ENCODE measurements at places on chromosomes 11 and 22.

- DNase-seq = no peak
Observed at GRCh38 chr11:61102667-61103571, 630 bp downstream of the CD5 start.

DNA sequence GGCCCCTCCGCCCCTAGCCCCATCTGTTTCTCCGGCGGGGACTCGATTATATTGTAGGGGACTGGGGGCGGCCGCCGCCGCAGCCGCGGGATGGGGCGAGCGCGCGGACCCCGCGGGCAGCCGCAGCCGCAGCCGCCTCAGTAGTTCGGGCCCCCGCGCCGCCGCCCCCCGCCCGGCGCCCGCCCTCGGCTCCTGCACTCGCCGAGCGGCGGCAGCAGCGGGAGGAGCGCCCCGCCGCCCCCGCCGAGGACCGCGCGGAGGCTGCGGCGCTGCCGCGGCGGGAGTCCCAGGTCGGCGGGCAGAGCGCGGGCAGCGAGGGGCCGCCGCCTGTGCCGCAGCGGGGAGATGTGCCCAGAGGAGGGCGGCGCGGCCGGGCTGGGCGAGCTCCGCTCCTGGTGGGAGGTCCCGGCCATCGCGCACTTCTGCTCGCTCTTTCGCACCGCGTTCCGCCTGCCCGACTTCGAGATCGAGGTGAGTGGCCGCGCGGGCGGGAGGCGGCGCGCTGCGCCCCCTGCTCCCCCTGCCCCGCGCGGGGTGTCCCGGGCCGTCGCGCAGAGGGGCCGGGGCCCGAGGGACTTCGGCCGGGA lies at the start of gene CECR2:
Gene CECR2, plus strand, starts transcription at position 22 of the 587 bp plus-strand sequence. Its CDS starts 324 bp downstream, at position 346.
- peak; percentile 13 for DNase-seq

DNA sequence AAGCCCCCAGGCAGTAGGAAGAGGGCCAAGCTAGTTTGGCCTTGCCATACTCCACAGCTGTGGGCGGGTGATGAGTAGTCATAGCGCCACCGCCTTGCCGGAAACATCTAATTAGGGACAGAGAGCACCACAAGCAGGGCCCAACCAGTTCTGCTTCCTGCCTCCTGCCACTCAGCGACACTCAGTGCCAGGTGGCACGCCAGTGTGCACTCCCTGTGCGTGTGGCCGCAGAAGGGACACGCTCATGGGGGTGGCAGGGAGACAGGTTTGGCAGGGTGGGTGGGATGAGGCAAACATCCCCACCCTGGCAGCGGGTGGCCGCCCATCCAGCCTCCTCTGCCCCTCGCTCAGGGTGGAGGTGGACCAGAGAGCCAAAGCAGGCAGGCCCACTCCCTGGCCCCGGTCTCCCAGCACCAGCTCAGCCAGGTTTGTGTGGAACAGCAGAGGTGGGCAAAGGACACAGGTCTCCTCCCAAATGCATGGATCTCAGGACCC lies 4.9 kb downstream of the OVOL1 start:
- peak; percentile 36 for DNase-seq

DNA sequence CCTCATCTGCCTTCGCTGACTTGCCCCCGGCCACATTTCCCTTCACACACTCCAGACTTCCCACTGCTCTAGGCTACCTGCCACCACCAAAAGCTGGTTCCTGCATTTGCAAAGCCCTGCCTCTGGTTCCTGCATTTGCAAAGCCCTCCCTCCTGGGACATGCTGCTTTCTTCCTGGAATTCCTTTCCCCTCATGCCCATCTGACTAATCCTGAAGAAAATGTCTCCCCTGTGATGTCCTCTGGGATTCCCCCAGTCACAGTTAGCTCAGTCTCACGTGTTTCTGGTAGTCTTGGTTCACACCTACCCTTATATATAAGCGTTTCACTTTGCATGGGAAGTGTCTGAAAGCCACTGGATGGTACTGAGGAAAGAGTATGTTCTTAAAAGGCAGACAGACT lies 206.9 kb downstream of the DBX1 start:
- DNase-seq = no peak

DNA sequence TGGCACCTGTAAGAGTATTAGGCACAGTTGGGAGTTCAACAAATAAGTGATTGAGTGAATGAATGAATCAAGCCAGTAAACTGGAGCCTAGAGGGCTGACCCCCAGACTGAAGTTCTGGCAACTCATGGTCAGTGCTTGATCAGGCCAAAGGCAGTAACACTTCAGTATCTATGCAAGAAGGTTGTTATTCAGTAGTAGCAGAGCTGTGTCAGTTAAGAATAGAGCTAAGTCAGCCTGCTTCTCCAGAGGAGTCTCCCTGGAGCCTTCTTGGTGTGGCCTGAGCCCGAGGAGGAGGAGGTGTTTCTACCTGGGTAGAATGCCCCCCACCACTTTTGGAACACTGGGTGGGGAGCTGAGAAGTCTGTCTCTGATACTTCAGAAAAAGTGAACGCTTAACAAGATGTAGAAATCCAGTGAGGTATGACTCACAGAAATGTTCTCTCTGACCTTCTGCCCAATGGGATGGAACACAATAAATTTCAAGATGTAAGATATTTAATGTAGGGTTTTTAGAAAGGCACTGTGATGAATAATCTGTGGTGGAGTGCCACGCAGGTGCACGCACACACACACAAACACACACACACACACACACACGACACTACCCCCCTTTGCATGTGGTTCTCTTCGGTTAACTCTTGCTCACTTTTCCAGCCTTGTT lies 219.9 kb downstream of the HIPK3 start:
- DNase-seq = no peak

DNA sequence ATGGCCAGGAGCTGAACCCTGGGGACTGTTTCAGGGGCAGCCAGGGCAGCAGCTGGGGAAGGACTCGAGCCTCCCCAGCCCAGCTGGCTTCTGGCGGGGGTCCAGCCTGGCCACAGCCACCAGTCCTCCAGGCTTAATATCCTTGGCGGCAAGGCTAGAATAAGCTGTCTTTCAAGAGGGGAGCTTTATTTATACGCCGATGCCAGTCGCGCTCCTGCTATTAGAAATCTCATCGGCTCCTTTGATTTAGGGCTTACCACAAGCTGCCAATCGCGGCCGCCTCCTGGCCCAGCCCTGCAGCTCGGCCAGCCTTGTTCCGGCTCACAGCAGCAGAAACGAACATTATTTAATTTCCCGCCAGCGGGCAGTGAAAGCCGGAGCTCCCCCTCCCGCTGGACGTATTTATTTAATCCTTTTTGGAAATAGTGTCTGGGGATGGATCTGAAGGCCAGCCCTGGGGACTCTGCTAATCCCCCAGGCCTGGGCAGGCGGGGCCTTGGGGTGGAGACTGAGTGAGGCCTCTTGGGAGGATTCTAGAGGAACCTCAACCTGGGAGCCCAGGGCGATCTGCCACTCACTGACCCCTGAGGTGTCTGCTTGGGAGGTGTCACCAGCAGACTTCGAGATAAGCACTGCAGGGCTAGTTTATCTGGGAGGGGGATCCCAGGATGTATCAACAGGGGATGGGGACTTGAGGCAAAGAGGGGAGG lies 363.1 kb downstream of the MN1 start:
- DNase-seq = no peak

DNA sequence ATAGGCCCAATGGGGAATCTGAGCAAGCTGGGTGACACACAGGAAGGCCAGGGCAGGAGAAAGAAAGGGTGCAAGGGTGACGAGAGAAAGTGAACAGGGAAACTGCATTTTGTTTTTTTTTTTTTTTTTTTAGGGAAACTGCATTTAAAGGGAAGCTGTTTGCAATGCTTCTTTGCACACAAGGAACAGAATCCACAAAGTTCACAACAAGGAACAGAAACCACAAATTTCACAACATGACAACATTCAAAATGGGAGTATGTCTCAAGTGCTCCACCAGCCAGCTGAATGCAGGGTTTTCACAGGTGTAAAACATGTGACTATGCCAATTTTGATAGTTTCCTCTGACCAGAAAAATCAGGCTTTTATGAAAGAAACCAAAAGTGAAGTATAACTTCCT lies 6.8 kb upstream of the PLAAT3 start:
- DNase-seq = no peak

- DNase-seq = no peak
Observed at GRCh38 chr11:105189581-105189980, 50.0 kb upstream of the CARD18 start.

GRCh38 chr11:76175783-76176182 lies 30.5 kb downstream of the WNT11 start:
- no peak for DNase-seq

GRCh38 chr22:25545146-25545545 lies 19.3 kb upstream of the GRK3 start:
- DNase-seq = no peak

DNA sequence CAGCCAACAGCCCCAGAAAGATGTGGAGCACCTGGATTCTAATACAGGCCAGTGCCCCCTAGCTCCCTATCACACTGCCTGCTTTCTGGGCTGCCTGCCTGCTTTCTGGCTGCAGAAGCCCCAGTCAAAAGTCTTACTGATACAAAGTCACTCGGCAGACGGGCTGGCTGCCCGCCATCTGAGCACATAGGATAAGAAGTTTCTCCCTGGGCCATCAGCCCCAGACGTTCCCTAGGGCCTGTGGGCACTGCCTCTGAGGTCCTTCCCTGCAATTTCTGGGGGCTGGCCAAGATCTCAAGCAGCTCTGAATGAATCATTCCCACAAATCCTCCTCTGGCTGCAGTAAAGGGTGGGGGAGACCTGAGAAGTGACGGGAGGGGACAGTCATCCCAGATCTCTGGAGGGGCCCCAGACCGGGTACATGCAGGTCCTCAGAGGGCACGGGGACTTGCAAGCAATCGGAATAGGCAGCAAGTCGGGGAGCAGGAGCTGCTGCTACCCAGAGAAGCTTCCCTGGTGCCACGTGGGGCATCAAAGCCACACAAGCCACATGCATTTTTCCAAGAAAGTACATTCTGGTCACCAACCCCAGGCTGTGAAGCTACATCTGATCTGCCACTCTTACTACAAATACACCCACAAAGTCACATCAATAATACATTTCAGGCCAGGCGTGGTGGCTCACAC lies 4.7 kb downstream of the TPST2 start:
- DNase-seq = no peak

DNA sequence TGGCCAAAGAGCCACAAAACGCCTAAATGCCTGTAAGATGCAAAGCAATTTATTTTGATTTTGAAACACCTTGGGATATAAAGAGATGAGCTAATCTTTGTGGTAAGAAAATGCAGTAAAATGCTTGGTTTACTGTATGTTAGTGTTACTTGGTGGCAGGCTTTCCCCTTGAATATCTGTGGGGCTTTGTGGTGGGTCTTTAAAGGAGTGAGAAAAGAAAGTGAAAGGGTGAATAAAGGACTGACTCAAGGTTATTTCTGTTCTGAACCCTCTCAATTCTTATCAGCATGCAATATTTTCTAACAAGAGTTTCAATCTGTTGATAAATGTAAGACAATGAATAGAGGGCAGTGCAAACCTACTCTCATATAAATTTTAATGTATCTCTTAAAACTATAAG lies 1555.9 kb upstream of the RAG2 start:
- DNase-seq = no peak

- peak; percentile 48 for DNase-seq
Observed at GRCh38 chr11:61054927-61055562, 47.2 kb upstream of the CD5 start.

GRCh38 chr11:74248469-74248868 lies 63.0 kb downstream of the P4HA3 start:
- DNase-seq = no peak

GRCh38 chr11:69055598-69056516 lies 7.1 kb downstream of the TPCN2 start:
- DNase-seq = no peak

All from stimulated activated CD4-positive, alpha-beta T cell treated with anti-CD3 and anti-CD28 coated beads, Interleukin-2, amount 100 ng/mL, for 48 hours (primary cell).